ENCODE measurements at places on chromosomes 7 and 10. TPM values are rescaled to one million over a fixed set of nuclear protein-coding genes. Genes with fewer than 3 reads are reported as not detected.

- peaks cover 31% of the 10 kb centered on the region for H3K4me1 ChIP-seq
- H3K36me3 ChIP-seq = peaks cover 7% of the 10 kb centered on the region
- H3K27ac ChIP-seq = peak overlapping the region; percentile 100
- no peaks in the 10 kb centered on the region for H3K27me3 ChIP-seq
Measured at GRCh38 chr7:39948375-39948955, 1.6 kb upstream of the CDK13 start.

GRCh38 chr7:108097703-108098102 lies 32.5 kb downstream of the LAMB4 start:
- H3K27ac ChIP-seq = no peak overlapping the region
- peaks cover 5% of the 10 kb centered on the region for H3K4me1 ChIP-seq
- peaks cover 21% of the 10 kb centered on the region for H3K27me3 ChIP-seq
- H3K4me3 ChIP-seq = no peak overlapping the region
- H3K36me3 ChIP-seq = no peaks in the 10 kb centered on the region

DNA sequence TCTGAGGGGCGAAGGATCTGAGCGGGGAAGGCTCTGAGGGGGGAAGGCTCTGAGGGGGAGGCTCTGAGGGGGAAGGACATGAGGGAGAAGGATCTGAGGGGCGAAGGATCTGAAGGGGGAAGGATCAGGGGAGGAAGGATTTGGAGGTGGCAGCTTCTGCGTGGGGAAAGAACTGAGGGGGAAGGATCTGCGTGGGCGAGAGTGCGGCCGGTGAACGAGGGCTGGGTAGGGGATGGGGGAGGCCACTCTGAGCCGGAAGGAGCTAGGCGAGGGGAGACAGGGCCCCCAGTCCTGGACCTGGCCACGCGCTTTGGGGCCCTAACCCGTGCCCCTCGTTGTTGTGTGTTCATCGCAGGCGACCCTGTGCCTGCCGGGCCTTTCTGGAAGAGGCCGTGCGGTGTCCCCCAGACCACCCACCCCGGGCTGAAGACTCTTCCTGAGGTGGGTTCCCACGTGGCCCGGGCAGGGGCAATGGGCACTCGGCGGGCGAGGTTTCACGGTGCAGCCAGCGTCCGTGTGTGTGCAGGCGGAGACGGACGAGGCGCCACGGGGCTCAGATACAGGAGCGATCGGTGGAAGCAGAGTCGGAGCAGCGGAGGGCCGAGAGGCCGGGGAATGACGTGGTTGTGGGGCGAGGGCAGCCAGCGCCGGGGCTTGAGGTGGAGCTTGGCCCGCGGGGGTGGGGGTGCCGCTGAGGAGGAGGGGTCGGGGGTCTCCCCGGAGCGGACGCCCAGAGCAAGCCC lies 2.0 kb downstream of the CALY start:
- peak overlapping the region; percentile 50 for H3K4me3 ChIP-seq
- H3K36me3 ChIP-seq = peaks cover 14% of the 10 kb centered on the region
- DNase-seq = no peak
- H3K27me3 ChIP-seq = peaks cover 10% of the 10 kb centered on the region

DNA sequence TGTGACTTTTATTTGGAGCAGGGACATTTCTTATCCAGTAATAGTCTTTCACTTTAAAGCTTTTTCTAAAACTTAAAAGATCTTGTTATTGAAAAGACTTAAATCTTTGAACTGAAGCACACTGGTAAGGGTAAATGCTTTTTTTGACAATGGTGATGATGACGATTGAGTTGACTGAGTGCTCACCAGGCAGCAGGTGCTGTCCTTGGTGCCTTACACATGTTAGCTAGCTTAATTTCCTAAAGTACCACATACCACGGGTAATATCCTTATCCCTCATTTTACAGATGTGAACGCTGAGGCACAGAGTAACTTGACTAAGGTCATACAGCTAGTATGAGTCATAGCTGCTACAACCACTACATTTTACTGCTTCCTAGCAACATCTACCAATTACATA lies 200.0 kb downstream of the XPNPEP1 start:
- H3K36me3 ChIP-seq = no peaks in the 10 kb centered on the region
- H3K4me1 ChIP-seq = no peaks in the 10 kb centered on the region
- H3K27me3 ChIP-seq = no peaks in the 10 kb centered on the region
- no peak overlapping the region for H3K4me3 ChIP-seq
- no peak overlapping the region for H3K27ac ChIP-seq
- no peak for DNase-seq

- no peak overlapping the region for H3K27ac ChIP-seq
- no peak for DNase-seq
- no peak overlapping the region for H3K4me3 ChIP-seq
- H3K27me3 ChIP-seq = no peaks in the 10 kb centered on the region
- no peaks in the 10 kb centered on the region for H3K36me3 ChIP-seq
Measured at GRCh38 chr7:159015454-159016410, 128.9 kb downstream of the VIPR2 start.

GRCh38 chr7:35818513-35818912 lies 17.7 kb downstream of the SEPTIN7 start:
- H3K4me3 ChIP-seq = peak overlapping the region; percentile 17
- peaks cover 55% of the 10 kb centered on the region for H3K4me1 ChIP-seq
- H3K36me3 ChIP-seq = peaks cover 44% of the 10 kb centered on the region
- H3K27ac ChIP-seq = peak overlapping the region; percentile 64
- H3K27me3 ChIP-seq = no peaks in the 10 kb centered on the region

- peak; percentile 46 for DNase-seq
- no peak overlapping the region for H3K4me3 ChIP-seq
- H3K27ac ChIP-seq = no peak overlapping the region
- peaks cover 24% of the 10 kb centered on the region for H3K36me3 ChIP-seq
- no peaks in the 10 kb centered on the region for H3K4me1 ChIP-seq
Measured at GRCh38 chr7:38222481-38223096, 44.5 kb downstream of the STARD3NL start.

- peaks cover 3% of the 10 kb centered on the region for H3K4me1 ChIP-seq
- no peak overlapping the region for H3K4me3 ChIP-seq
- H3K36me3 ChIP-seq = no peaks in the 10 kb centered on the region
- H3K27me3 ChIP-seq = peaks cover 27% of the 10 kb centered on the region
- DNase-seq = no peak
Measured at GRCh38 chr10:25766687-25767221, 167.3 kb upstream of the MYO3A start.

GRCh38 chr7:82507976-82508677 lies 64.5 kb upstream of the CACNA2D1 start:
- H3K27me3 ChIP-seq = peaks cover 4% of the 10 kb centered on the region
- H3K4me3 ChIP-seq = peak overlapping the region; percentile 20
- H3K36me3 ChIP-seq = no peaks in the 10 kb centered on the region
- H3K27ac ChIP-seq = peak overlapping the region; percentile 8

DNA sequence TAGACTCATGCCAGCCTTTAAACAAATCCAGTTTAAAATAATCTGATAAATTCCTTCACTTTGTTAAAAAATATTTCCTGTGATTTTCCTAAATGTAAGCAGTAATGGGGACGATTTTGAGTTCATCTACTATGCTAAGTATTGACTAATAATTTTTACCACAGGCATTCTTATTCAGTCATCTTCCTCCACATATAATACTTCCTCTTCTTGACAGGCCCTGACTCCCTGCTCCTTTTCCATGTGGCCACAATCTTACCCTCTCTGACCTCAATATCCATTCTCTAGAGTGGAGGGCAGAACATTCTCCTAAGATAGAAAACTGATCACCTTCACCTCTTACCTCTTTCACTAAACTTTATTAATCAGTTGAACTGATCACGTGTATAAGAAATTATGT lies 7.8 kb downstream of the DNAJC2 start:
- no peaks in the 10 kb centered on the region for H3K27me3 ChIP-seq
- H3K27ac ChIP-seq = no peak overlapping the region
- H3K36me3 ChIP-seq = peaks cover 27% of the 10 kb centered on the region
- DNase-seq = no peak

DNA sequence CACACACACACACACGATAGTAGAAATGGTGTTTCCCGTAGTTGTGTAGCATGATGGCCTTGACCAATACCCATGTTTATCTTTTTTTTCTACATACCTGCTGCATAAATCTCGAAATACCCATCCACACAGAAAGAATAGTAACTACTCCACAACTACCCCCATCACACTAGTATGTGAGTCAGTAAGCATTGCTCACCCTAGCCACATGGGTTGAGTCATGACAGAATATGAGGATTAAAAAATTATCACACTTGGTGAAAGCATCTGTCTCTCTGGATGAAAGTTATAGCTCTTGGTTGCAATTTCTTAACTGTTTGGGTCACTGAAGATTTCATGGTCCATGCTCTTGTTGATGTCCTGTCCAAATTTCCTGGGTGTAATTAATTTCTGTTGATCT lies 103.4 kb upstream of the MDFIC start:
- H3K27me3 ChIP-seq = peaks cover 14% of the 10 kb centered on the region
- H3K36me3 ChIP-seq = no peaks in the 10 kb centered on the region

- H3K36me3 ChIP-seq = no peaks in the 10 kb centered on the region
- H3K4me3 ChIP-seq = no peak overlapping the region
- no peak overlapping the region for H3K27ac ChIP-seq
- no peak for DNase-seq
- H3K4me1 ChIP-seq = no peaks in the 10 kb centered on the region
Measured at GRCh38 chr10:69696073-69696731, 66.2 kb downstream of the FAM241B start.

GRCh38 chr10:62647375-62648092 lies 157.0 kb upstream of the ADO start:
- DNase-seq = no peak
- no peaks in the 10 kb centered on the region for H3K36me3 ChIP-seq
- H3K4me3 ChIP-seq = no peak overlapping the region
- H3K4me1 ChIP-seq = peaks cover 41% of the 10 kb centered on the region

GRCh38 chr7:36514289-36515243 lies 124.9 kb downstream of the ANLN start:
- H3K27ac ChIP-seq = peak overlapping the region; percentile 39
- H3K27me3 ChIP-seq = no peaks in the 10 kb centered on the region
- no peaks in the 10 kb centered on the region for H3K36me3 ChIP-seq
- DNase-seq = no peak
- no peaks in the 10 kb centered on the region for H3K4me1 ChIP-seq
- H3K4me3 ChIP-seq = no peak overlapping the region

- H3K36me3 ChIP-seq = peaks cover 15% of the 10 kb centered on the region
- H3K27ac ChIP-seq = no peak overlapping the region
- H3K4me3 ChIP-seq = no peak overlapping the region
- no peaks in the 10 kb centered on the region for H3K27me3 ChIP-seq
- no peak for DNase-seq
Measured at GRCh38 chr7:149022756-149023360, 5.4 kb downstream of the PDIA4 start.

GRCh38 chr7:158705234-158705850 lies 738 bp upstream of the NCAPG2 start:
- H3K27ac ChIP-seq = peak overlapping the region; percentile 33
- peaks cover 19% of the 10 kb centered on the region for H3K4me1 ChIP-seq

DNA sequence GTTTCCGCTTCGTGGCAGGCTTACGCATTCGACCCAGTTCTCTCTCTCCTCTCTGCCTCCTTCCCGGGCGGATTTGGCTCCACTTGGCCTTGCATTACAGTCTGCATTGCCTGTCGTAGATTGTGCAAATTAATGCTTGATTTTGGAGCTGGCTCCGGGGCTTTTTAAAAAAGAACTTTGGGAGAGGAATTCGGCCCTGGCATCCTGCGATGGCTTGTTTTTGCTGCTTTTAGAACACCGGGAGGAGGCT lies 767 bp downstream of the EIF4EBP2 start:
- DNase-seq = no peak
- H3K4me1 ChIP-seq = peaks cover 49% of the 10 kb centered on the region
- peak overlapping the region; percentile 87 for H3K27ac ChIP-seq
- peak overlapping the region; percentile 90 for H3K4me3 ChIP-seq
- no peaks in the 10 kb centered on the region for H3K27me3 ChIP-seq

DNA sequence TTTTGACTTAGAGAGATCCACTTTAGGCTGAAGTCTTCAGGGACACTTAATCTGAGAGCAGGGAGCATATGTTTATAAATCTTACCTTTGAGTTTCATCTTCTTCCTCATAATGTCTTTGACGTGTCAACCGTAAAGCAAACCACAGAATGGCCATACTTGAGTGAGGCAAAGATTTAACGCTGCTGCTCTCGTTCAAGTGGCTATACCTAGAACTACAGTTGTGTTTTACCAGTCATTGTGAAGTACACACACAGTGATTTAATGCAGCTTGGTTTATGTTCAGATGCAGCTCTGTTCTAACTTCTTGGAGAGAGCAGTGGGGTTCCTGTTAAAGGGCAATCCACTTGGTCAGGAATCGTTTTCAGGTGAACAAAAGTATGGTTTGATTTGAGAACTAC lies 39.9 kb upstream of the GOT1 start:
- H3K27me3 ChIP-seq = peaks cover 65% of the 10 kb centered on the region
- no peak overlapping the region for H3K4me3 ChIP-seq
- H3K27ac ChIP-seq = no peak overlapping the region
- DNase-seq = no peak

- H3K4me3 ChIP-seq = no peak overlapping the region
- H3K27ac ChIP-seq = peak overlapping the region; percentile 74
- H3K27me3 ChIP-seq = no peaks in the 10 kb centered on the region
- peaks cover 61% of the 10 kb centered on the region for H3K4me1 ChIP-seq
Measured at GRCh38 chr10:95277201-95277570, 13.6 kb downstream of the PDLIM1 start.

GRCh38 chr10:127013211-127013656 lies 108.0 kb downstream of the DOCK1 start:
- H3K36me3 ChIP-seq = no peaks in the 10 kb centered on the region
- no peaks in the 10 kb centered on the region for H3K4me1 ChIP-seq
- H3K27me3 ChIP-seq = no peaks in the 10 kb centered on the region
- no peak for DNase-seq

DNA sequence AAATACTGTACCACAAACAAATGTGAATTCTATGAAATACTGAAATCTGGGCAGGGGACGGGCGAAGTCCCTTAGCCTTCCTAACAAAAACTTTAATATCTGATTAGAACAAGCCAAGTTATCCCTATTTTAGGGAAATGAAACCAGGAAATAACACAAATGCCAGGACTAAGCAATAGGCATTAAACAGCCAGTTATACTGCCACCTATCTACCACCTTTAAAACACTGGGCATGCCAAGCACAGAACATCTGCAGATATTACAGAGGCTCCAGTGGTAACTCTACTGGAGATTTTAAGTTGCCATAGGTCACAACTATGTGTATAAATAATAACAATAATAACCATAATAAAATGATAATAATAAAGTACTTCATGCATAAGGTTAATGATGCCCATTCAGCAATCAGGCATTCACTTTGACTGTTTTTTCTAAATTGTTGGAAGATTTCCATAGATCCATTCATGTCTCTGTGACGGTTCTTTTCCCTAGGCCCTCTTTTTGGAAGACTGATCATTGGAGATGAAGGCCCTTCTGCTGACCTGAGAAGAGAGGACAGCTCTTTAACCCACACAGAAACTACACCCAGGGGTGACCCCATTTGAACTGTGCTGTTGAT lies 195.7 kb downstream of the CACNA2D1 start:
- no peaks in the 10 kb centered on the region for H3K36me3 ChIP-seq
- no peaks in the 10 kb centered on the region for H3K4me1 ChIP-seq
- H3K27me3 ChIP-seq = no peaks in the 10 kb centered on the region
- no peak overlapping the region for H3K27ac ChIP-seq

The GPR37 gene
- polyA plus RNA-seq = not detected

The AGAP4 gene
- polyA plus RNA-seq = 1.6 TPM

The TMEM243 gene
- polyA plus RNA-seq = 195 TPM

The DKK1 gene
- polyA plus RNA-seq = not detected

The CPVL gene
- polyA plus RNA-seq = 1.8 TPM

The SH2B2 gene
- 37.0 TPM for polyA plus RNA-seq

The TMEM213 gene
- polyA plus RNA-seq = not detected

The ADRB1 gene
- polyA plus RNA-seq = not detected

The FXYD4 gene
- not detected for polyA plus RNA-seq

The ELFN1 gene
- polyA plus RNA-seq = not detected

The ATRNL1 gene
- polyA plus RNA-seq = not detected

The INTS1 gene
- 12.8 TPM for polyA plus RNA-seq
